ENCODE measurements at places on chromosomes 1 and 21. TPM values are rescaled to one million over a fixed set of nuclear protein-coding genes. Genes with fewer than 3 reads are reported as not detected.

DNA sequence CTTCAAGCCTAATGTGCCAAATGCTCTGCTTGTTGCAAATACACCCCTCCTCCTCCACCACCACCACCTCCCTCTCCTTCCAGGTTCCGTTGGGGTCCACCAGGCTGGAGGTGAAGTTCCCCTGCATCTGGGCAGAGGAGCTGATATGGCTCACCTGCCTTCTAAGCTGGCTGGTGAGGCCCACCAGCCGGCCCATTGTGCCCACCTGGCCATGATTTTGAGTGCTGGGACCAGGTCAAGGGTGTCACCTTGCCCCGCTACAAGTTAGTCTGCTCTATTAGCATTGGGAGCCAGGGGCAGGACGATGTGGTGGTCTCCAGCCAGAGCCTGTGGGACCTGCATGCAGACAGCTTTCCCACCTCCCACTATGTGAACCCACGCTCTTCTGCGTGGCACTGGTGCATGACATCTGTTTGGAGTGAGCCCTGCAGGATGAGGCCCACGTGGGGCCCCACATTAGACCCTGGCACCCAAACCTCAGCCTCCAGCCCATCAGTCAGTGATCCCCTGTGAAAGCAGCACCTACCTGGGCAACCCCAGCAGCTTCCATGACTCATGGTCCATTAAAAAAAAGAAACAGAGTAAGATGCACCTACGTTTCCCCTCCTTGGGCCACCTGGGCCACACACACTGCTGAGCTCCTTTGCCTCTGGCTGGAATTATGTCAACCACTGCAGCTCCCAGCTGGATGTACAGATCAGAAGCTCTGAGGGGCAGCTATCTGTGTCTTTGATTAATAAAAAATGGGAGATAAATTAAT lies 15.6 kb upstream of the CDCP2 start:
- no peak for DNase-seq

DNA sequence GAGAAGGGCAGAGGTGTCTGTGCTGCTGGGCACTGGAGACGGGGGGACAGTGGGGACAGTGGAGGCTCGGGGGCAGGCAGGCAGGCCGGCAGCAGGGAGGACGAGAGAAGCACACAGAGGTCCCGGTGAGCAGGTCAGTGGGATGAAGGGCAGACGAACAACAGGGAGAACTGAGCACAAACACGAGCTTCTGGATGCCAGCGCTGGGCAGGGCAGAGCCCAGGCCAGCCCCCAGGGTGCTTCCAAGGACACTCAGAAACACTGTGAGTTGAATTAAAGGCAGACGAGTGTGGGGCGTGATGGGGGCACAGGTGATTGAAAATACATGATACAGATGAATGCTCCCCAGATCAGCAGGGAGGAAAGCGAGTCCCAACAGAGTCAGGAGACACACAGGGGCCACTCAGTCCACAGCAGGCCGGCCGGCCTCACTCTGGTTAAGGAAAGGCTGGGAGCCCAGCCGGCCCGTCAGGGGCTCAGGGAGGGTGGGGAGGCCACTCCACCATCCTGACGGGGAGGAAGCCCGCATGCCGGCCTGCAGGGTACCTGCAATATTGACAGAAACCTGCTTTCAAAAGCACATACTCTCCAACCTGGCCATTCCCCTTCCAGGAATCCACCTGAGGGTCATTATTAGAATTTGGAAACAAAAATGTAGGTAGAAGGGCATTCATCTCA lies 14.1 kb downstream of the SLC19A1 start:
- DNase-seq: peak; percentile 6

- no peak for DNase-seq
Measured at GRCh38 chr1:220045356-220046051, 801 bp downstream of the EPRS1 start.

DNA sequence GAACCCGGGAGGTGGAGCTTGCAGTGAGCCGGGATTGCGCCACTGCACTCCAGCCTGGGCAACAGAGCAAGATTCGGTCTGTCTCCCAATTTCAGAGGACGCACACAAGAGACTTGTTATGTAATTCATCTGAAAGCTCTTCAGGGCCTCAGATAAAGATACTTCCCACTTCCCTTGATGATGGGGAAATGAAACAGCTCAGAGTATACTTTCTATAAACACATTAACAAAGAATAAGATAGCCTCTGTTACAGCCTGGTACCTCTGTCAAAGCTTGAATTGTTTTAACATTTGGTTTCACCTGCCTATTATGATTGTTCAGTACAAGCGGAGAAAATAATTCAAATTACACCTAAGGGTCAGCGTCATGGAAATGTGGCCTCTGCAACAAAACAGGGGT lies 622.9 kb upstream of the ADGRL4 start:
- no peak for DNase-seq

GRCh38 chr1:162703708-162704107 lies 71.4 kb downstream of the DDR2 start:
- DNase-seq: no peak

The COA7 gene
- total RNA-seq: 12.7 TPM

Data from transverse colon (tissue), 4 donors.